Hematopoietic multipotent progenitor cell treated with erythropoietin and hydrocortisone succinate and interleukin-3 and kit ligand, for 8 days (in vitro differentiated cells): ENCODE measurements at places on chromosomes 16 and 17.

- DNase-seq = no peak
Observed at GRCh38 chr17:48579760-48580554, 1.8 kb upstream of the HOXB4 start.

GRCh38 chr17:77111934-77112296 is 28.9 kb upstream of the SEC14L1 start:
- no peak for DNase-seq

DNA sequence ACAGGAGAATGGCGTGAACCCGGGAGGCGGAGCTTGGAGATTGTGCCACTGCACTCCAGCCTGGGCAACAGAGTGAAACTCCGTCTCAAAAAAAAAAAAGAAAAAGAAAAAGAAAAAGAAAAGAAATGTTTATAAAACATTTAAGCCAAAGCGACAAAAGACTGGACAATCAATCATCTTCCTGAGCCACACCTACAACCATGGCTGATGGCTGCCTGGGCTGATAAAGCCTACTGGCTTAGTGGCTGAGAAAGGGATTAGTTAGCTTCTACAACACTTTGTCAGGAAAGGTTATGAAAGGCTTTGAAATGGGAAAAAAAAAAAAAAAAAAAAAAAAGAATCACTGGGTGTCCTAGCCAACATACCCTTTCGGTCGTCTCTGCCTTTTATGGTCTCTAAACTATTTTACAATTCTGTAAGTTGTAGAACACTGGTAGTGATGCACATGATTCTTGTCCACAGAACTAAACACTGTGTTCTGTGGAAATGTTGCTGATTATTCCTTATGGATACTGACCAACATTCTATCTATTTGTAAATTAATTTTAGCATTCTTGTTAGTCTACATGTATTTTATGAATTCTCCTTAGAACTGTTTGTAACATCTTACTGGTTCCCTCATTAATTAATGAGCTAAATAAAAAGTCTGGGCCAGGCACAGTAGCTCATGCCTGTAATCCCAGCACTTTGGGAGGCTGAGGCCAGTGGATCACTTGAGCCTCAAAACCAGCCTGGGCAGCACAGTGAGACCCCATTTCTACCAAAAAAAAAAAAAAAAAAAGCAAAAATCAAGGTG is 45.5 kb downstream of the ZZEF1 start:
- peak; percentile 32 for DNase-seq

DNA sequence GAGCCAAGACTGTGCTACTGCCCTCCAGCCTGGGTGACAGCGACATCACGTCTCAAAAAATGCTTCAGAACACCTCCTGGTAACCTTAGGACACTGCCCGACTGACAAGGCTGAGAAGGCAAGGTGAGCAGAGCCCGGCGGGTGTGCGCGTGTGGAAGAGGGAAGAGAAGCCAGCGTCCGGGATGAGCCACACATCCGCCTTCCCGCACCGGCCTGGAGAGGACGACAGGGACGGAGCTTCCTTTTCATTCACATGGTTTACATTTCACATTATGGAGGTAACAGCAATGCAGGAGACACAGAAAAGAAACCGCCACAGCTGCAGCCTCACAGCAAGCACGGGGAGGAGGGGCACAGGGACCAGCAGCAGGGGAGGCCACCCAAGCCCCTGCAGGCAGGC is 16.5 kb downstream of the HAGH start:
- no peak for DNase-seq

DNA sequence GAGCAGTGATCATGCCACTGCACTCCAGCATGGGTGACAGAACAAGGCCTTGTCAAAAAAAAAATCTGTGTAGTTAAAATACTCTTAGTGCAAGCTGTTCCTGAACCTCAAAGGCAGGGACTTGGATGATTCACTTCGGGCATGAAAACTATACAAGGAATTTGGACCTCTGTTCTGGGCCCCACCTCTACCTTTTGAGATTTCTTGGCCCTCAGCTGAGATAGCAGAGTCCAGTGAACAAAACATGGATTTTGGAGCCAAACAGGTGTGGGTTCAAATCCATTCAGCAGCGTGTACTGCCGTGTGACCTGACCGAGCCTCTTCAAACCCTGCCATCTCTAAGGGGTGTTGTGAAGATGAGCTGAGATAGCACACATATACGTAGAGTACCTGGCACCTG is 6.8 kb downstream of the SLC13A2 start:
- DNase-seq = no peak

DNA sequence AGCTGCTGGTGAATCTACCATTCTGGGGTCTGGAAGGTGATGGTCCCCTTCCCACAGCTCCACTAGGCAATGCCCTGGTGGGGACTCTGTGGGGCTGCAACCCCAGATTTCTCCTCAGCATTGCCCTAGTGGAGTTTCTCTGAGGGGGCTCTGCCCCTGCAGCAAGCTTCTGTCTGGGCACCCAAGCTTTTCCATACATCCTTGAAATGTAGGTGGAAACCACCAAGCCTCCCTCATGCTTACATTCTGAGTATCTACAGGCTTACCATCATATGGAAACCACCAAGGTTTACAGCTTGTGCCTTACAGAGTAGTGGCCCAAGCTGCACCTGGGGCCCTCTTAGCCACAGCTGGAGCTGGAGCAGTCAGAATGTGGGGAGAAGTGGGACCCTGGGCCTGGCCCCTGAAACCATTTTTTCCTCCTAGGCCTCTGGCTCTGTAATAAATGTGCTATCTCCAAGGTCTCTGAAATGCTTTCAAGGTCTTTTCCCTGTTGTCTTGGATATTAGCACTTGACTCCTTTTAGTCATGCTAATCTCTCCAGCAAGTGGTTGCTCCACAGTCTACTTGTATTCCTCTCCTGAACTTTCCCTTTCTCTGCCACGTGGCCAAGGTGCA is 19.6 kb upstream of the DLX3 start:
- DNase-seq = no peak

- DNase-seq = no peak
Observed at GRCh38 chr17:41354536-41354935, 3.9 kb upstream of the KRT33A start.

DNA sequence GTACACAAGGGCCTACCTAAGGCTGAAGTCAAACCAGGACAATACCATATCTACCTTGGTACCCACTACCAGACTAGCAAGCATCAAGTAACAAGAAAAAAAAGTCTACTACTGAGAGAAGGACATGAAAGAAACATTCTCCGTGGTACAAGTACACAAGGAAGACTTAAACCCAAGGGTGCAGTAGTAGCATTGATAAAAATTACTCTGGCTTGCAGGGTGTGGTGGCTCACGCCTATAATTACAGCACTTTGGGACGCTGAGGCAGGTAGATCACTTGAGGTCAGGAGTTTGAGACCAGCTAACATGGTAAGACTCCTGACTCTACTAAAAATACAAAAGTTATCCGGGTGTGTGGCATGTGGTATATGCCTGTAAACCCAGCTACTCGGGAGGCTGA is 386.5 kb upstream of the PMFBP1 start:
- no peak for DNase-seq

GRCh38 chr16:87702325-87702811 is 63.4 kb downstream of the KLHDC4 start:
- peak; percentile 21 for DNase-seq

- DNase-seq = no peak
Observed at GRCh38 chr17:72021417-72022041, 99.3 kb upstream of the SOX9 start.

- no peak for DNase-seq
Observed at GRCh38 chr16:69293401-69293800, 17.7 kb upstream of the VPS4A start.

GRCh38 chr16:57423152-57423551 is 18.6 kb downstream of the CCL17 start:
- DNase-seq = no peak

DNA sequence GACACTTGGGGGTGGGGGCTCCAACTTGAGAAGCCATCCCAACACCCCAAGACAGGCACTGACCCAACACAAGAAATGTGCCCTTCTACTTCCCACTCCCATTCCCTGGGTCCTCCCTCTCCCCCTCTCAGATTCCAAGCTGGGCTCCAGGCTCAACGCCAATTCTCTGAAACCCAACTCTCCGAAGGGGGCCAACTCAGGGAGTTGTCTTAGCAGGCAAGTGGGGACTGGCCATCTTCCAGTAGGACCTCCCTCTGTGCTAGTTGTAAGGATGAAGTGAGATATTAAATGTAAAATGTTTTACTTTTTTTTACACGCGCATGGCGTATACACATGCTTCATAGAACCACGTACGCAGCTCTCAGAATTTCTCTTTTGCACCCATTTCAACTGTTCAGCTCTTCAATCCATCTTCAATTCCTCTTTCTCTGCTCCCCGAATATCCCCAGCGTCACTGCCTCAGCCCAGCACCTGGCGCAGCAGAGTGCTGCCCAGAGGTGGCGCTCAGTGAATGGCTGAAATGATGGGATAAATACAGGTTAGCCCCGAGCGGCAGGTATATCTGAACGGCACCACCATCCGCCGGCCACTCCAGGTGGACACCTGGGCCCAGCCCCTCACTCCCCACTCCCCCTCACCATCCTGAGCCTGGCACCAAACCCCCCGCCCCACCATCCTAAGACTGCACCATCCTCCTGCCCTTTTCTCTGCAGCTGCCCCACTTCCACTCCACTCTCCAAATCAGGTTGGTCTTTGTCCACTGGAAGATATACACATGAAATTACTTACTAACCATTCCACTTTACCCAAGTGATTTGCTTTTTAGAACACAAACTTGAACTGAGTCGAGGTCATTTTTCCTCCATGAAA is 43.9 kb upstream of the TNRC6C start:
- no peak for DNase-seq

- peak; percentile 42 for DNase-seq
Observed at GRCh38 chr17:48444516-48445247, 14.7 kb upstream of the SKAP1 start.

DNA sequence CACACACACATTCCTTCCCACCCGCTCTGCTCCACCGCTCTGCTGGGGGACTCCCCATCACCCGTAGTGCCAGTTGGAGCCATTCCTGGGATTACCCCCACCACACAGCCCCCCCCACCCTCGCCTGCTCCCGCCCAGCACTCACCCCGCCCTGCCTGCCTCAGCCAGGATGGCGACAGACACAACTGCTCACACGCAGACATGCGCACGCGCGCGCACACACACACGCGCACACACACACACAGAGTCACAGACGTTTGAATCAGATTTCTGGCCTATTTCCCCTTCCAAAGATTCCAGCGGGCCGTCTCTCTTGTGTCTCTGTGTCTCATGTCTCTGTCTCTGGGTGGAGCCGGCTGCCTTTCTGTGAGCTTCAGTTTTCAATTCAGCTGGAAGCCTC is 4.4 kb downstream of the CACNA1G start:
- peak; percentile 16 for DNase-seq

DNA sequence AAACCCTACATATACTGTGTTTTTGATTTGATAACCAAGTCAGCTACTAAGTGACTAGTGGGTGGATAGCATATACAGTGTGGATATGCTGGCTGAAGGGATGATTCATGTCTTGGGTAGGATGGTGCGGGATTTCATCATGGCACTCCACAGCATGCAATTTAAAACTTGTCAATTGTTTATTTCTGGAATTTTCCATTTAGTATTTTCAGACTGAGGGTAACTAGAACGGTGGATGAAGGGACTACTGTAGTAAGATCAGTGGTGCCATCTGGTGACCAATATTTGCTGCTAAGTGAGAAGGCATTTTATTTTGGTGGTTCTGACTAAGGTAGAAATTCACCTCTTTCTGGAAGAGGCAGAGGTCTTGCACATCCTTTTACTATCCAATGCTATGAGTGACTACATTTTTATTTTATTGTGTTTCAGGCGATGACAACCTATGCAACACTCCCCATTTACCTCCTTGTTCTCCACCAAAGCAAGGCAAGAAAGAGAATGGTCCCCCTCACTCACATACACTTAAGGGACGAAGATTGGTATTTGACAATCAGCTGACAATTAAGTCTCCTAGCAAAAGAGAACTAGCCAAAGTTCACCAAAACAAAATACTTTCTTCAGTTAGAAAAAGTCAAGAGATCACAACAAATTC is 3.1 kb downstream of the CDC6 start:
- DNase-seq = peak; percentile 82

GRCh38 chr17:9959377-9959981 is 54.4 kb upstream of the RCVRN start:
- DNase-seq = peak; percentile 34

DNA sequence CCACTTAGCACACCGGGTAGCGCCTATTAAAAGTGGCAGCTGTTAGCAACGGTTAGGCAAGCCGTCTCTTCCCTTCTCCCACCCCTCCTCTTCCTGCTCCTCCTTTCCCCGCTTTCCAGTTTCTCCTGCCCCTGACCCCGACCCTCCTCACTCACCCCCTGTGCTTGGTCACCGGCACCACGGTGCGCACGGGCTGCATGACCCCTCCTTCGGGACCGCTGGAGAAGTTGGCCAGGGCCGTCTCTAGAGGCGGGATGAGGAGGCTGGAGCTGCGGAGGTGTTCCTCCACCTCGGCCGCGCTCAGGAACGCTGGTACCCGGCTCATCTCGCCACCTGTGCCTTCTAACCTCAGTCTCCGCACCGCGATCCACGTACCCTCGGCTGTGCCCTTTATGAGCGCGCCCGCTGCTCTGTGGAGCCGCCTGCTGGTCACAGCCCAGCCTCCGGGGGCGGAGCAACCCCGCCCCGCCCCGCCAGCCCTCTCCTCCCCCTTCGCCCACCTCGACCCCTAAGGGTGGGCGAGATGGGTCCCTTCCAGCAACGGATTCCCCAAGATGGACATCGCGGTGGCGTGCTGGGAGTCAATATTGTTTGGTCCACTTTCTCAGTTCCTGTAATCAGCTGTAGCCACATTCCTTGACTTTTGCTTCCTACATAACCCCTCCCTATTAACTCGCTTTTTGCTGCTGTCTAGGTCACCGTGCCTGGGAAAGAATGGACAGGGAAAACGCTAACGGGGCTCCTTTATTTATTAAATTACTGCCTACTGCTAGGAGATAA is at the start of gene CRYM:
TSS of gene CRYM (minus strand) at position 364 of the 780 bp plus-strand sequence. CDS start at position 325, 39 bp downstream.
- peak; percentile 42 for DNase-seq

DNA sequence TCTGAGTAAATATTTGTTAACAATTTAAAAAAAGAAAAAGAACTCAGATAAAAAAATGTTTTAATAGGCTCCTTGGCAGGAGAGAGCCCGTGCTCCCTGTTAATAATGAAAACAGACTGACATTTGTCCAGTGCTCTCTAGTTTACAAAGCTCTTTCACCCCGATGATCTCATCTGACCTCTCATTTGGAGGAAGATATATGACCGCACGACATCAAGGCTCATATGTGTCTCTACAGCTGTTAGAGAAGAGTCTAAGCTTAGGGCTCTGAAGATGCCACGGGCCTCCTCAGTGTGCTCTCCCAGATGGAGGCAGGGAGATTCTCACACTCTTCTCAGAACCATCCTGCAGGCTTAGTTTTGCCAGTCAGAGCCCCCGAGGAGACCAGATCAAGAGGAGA is 280.8 kb upstream of the IRX5 start:
- no peak for DNase-seq

- peak; percentile 94 for DNase-seq
Observed at GRCh38 chr17:44197980-44198720, 1.5 kb downstream of the ATXN7L3 start.
